ENCODE measurements at places on chromosomes 2 and 18. TPM values are rescaled to one million over a fixed set of nuclear protein-coding genes. Genes with fewer than 3 reads are reported as not detected.

DNA sequence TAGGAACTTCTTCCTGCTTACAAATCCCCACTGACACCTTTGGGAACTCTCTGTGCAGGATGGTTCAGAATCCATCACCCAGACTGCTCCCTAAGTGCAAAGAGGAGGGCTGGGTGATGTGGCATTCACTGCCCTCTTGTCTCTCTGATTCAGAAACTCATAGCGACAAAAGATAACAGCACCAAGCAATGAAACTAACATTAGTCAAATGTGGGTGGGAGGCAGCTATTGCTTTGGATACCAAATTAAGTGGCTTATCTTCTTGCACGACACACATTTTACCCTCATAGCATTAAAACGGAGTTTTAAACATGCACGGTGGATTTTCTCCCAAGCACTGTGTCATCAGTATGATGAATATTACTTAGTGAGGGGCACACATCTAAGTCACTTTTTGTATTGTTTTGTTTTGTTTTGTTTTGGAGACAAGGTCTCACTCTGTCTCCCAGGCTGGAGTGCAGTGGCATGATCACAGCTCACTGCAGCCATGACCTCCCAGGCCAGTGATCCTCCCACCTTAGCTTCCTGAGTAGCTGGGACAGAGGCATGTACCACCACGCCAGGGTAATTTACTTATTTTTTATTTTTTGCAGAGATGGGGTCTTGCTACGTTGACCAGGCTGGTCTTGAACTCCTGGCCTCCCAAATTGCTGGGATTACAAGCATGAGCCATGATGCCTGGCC, 40.9 kb upstream of the NEB start:
- no peak overlapping the region for H3K4me3 ChIP-seq
- no peak for DNase-seq
- no peak overlapping the region for H3K27ac ChIP-seq
- H3K4me1 ChIP-seq, result no peaks in the 10 kb centered on the region

DNA sequence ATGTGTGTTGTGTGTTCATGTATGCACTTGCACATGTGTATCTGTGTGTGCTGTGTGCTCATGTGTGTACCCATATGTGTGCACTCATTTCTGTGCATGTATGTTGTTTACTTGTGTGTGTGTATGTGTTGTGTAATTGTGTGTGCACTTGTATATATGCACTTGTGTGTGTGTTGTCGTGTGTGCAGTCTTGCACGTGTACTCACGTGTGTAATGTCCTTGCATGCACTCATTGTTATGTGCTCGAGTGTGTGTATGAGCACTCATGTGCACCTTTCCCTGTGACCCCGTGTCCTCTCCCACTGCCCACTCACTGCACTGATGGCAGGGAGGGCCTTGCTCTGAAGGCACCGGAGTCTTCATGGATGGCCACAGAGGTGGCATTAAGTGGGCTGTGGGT, 92.0 kb downstream of the SMIM21 start:
- no peaks in the 10 kb centered on the region for H3K36me3 ChIP-seq
- peaks cover 2% of the 10 kb centered on the region for H3K27me3 ChIP-seq
- no peak overlapping the region for H3K4me3 ChIP-seq
- no peak for DNase-seq
- H3K27ac ChIP-seq, result no peak overlapping the region

PID1 gene
- 0.17 TPM for total RNA-seq

TSPYL6 gene
- total RNA-seq, result not detected

TMEM237 gene
- 16.8 TPM for total RNA-seq
